ENCODE measurements at places on chromosomes 5 and 9. TPM values are rescaled to one million over a fixed set of nuclear protein-coding genes. Genes with fewer than 3 reads are reported as not detected.

The SPINK6 gene
- total RNA-seq, result not detected

The PDCD1LG2 gene
- 1.5 TPM for total RNA-seq

The SLC34A3 gene
- total RNA-seq, result not detected

The TMEM174 gene
- total RNA-seq, result not detected

The BTNL8 gene
- total RNA-seq, result 0.40 TPM

The FCN2 gene
- total RNA-seq, result not detected

The SVEP1 gene
- total RNA-seq, result 0.11 TPM

The PPP3R2 gene
- total RNA-seq, result not detected

The FOXI1 gene
- not detected for total RNA-seq

GRCh38 chr5:84870369-84870768, 485.7 kb upstream of the EDIL3 start:
- no peak for ATAC-seq

DNA sequence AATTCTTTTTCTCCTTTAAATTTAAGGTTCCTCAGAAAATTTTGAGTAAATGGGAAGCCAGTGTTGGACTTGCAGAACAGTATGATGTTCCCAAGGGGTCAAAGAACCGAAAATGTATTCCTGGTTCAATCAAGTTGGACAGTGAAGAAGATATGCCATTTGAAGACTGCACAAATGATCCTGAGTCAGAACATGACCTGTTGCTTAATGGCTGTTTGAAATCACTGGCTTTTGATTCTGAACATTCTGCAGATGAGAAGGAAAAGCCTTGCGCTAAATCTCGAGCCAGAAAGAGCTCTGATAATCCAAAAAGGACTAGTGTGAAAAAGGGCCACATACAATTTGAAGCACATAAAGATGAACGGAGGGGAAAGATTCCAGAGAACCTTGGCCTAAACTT, 76.0 kb downstream of the NSD1 start:
- ATAC-seq, result no peak

DNA sequence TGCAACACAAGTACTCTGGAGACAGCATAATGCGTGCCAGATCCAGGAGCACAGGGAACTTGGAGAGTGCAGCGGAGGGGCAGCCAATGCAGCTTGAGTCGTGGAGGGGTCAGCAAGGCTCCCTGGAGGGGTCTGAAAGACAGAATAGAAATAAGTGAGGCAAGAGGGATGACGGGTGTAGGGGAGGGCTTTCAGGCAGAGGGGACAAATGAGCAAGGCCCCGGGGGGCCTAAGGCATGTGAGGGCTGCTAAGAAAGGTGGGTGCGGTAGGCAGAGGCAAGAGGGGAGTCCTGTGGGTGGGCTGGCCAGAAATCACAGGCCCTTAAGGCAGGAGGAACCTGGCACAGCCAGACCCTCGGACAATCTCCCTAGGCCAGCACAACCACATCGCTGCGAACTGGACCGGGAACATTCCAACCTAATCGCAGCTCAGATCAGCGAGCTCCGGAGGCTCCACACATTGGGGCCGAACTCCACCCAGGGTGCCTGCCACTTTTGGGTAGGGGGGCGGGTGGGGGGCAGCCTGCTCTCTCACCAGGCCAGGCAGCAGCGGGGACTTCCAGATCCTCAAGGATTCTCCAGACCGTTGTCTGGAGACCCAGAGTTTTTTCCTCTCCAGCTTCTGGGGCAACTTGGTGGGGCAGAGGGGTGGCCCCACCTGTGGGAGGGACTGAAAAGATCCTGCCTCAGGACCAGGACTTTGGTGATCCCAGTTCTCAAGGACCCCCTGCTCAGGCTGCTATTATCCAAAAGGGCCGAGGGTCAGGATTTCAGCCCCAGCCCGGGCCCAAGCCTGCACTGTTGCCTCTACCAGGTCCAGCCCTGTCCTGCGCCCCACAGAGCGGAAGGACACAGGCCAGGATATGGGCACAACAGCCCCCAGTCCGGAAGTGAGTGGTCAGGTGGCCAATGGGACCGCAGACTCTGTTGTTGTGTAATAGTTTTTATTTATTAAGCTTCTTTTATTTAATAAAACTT, 22.7 kb upstream of the CYSTM1 start:
- ATAC-seq, result no peak

GRCh38 chr9:77864211-77864889, 167.3 kb downstream of the GNAQ start:
- ATAC-seq, result no peak

- ATAC-seq, result no peak
Measured at GRCh38 chr9:130992682-130993032, 16.3 kb upstream of the LAMC3 start.

- ATAC-seq, result no peak
Measured at GRCh38 chr9:36868586-36869282, 165.3 kb downstream of the PAX5 start.

DNA sequence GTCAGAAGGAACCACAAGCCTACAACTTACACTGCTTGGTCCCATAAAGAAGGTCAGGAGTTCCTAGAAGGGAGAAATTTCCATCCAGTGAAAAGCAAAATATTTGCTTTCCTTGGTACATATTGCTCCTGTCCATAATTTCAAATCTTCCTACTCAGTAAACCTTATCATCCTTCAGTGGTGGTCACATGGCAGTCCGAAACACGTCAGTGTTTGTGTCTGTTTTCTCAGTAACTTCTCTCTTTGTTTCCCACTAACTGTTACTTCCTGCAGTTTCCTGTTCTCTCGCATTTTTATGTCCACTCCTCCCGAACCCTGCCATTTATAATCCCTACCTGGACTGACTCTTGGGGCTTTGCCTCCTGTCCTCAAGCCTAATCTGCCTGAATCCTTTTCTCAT, 129.1 kb downstream of the FANCC start:
- no peak for ATAC-seq

GRCh38 chr9:16192403-16193017, 639.7 kb downstream of the CCDC171 start:
- ATAC-seq, result no peak

DNA sequence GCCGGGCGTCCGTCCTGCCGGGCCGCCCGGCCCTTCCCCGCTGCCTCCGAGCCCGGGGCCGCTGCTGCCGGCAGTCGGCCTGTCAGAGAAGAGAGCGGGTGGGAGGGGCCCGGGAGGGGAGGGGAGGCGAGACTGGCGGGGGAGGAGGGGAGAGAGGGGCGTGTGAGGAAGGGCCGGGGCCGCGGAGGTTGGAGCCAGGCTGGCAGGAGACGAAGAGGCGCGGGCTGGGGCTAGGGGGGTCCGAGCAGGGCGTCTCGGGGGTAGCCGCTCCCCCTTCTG, 570 bp downstream of the CREBRF start:
- ATAC-seq, result peak; percentile 53

DNA sequence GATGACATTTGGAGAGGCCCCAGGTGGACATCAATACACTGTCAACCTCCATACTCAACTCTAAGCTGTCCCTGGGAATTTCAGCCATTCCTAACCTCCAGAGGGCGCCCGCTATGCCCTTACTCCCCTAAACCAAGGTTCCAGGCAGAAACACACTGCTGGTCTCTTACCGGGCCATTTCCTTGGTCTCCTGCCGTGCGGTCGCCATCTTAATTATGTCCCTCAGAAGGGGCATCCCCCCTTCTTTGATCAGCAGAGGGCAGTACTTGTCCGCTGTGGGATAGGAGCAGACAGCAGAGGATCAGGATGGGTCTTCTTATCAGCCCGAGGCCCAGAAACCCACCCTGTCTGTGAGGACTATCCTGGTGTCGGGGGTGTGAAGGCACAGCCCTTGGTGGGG, 9.3 kb upstream of the ZDHHC12 start:
- no peak for ATAC-seq

DNA sequence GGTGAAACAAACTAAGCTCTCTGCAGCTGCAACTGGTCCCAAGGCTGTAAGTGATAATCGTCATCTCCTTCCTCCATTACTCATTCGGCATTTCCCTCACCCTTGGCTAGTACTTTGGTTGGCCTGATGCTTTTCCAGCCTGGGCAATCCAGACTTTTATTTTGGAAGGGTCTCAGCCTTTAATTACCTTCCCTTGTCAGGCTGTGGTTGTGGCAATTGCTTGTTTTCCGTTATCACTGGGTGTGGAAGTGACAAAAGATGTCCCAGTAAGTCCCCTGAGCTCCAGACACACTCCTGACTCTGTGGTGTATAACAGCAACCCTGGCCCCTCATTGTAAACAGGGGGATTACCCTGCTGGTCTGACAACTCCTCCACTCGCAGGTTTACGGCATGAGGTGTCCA, 6.3 kb upstream of the FAF2 start:
- no peak for ATAC-seq

DNA sequence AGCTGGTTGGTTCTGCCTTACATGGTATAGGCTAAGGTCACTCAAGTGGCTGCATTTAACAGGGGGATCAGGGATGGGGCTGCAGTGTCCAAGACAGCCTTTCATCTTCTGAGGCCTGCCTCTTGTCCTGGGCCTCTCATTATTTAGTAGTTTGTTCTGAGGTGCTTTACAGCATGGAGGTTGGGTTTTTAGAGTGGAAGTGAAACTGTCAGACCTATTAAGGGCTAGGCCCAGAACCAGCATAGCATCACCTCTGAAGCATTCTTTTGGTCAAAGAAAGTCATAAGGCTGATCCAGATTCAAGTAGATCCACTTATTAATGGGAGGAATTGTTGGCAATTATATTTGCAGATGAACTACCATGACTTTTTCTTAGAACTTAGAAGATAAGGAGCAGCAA, 146.0 kb upstream of the NMUR2 start:
- ATAC-seq, result no peak

DNA sequence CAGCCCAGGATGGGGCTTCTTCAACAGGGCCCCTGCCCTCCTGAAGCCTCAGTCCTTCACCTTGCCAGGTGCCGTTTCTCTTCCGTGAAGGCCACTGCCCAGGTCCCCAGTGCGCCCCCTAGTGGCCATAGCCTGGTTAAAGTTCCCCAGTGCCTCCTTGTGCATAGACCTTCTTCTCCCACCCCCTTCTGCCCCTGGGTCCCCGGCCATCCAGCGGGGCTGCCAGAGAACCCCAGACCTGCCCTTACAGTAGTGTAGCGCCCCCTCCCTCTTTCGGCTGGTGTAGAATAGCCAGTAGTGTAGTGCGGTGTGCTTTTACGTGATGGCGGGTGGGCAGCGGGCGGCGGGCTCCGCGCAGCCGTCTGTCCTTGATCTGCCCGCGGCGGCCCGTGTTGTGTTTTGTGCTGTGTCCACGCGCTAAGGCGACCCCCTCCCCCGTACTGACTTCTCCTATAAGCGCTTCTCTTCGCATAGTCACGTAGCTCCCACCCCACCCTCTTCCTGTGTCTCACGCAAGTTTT, 23.6 kb downstream of the PCDHGC5 start:
- ATAC-seq, result peak; percentile 24

DNA sequence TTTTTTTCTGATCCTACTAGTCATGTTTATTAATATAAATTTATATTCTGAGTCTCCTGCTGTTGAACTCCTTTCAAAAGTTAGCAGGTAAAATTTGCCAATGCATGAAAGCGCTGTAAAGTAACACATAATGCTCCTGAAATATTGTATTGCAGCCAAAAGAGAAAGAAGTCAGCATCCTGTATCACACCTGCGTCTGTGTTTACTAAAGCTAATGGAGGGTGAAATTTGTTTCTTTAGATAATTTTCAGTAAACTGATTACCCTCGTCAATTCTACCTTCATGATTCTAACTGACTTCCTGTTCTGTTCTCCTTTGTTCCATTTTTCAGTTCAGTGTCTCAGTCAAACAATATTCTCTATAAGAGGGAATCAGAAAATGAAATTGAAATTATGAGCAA, 415.4 kb downstream of the CDH9 start:
- no peak for ATAC-seq

- ATAC-seq, result no peak
Measured at GRCh38 chr5:170638051-170638450, 134.2 kb downstream of the KCNIP1 start.

DNA sequence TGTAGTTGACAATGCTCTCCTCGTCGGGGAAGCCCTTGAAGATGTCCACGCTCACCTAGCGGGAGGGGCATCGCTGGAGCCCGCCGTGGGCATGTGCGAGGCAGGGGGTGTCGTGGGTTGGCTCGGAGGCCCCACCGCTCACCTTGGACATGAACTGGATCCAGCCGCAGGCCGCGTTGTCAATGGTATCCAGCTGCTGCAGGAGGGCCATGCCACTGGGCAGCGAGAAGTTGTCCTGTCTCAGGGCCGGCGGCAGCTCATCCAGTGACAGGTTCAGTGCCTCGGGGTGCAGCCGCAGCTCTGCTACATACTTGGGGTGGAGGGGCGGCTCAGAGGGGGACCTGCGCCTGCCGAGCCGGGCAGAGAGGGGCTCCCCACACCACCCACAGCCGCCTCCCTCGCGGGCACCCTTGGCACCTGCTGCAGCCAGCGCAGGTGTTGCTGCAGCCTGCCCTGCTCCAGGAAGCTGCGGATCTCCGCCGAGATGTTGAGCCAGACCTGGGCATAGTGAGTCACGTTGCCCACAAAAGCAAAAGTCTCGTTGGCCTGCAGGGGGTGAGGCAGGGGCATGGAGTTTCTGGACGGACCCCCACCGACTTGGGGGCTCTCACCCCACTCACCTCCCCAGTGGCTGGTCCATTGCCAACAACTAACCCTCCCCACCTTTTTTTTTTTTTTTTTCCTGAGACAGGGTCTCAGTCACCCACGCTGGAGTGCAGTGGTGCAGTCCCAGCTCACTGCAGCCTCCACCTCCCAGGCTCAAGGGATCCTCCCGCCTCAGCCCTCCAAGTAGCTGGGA, 9.1 kb downstream of the ABCA2 start:
- no peak for ATAC-seq

- peak; percentile 93 for ATAC-seq
Measured at GRCh38 chr5:132525299-132525724, 18.0 kb downstream of the IL5 start.

DNA sequence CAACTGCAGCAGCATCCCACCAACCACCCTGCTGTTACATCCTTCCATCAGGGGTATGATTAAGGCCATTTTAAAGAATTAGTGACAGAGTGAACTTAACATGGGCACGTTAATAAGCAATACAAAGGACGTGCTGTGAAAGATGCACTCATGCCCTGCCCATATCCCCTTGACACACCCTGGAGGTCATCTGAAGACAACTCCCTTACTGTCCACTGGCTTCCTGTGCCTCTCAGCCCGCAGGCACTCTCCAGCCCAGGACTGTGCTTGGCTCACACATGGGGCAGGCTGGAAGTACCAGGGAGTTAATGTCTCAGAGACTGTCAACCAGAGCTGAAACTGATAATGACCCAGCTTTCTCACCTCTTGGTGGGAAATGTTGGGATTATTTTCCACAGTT, 81.8 kb downstream of the TRIM36 start:
- no peak for ATAC-seq

- no peak for ATAC-seq
Measured at GRCh38 chr9:34016149-34016548, 32.5 kb downstream of the UBAP2 start.

DNA sequence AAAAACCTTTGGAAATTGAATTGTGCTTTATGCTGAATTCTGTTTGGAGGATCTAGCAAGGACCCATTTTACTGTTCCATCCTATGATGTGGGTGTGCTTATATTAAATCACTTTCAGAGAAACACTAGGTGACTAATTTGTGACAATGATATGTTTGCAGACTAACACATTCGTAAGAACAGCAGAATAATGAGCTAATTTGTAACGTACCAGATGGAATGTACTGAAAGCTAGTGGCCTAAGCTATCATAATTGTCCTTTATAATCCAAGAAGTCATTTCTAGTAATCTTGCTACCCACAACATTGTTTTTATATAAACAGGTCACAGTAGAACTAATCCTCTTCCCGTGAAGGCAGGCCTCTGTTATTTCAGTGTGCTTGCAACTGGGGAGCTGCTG, 292.5 kb downstream of the PDE4D start:
- ATAC-seq, result no peak

Data from activated T-helper 17 cell treated with anti-CD3 and anti-CD28 coated beads, Interleukin-2, amount 50 U/mL, for 72 hours (primary cell).